ENCODE measurements at places on chromosomes 7 and 10.

GRCh38 chr7:55557666-55558188 lies 14.6 kb downstream of the VOPP1 start:
- DNase-seq, result no peak

DNA sequence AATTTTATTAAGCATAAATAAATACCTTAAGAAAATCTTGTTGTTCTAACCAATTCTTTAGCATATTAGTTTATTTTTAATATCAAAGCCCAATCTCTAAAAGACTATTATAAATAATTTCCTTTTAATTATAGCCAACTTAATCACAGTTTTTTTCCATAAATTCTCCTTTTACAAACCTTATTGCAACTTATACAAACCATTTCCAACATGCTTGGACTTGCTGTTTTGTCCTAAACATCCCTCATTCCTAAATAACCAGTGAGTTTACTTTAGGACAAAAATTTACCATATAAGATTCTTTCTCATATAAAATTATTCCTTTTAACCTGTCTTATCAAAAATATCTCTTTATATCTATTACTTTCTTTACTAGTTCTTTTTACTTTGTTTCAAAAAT lies 25.2 kb upstream of the LSM8 start:
- no peak for DNase-seq

DNA sequence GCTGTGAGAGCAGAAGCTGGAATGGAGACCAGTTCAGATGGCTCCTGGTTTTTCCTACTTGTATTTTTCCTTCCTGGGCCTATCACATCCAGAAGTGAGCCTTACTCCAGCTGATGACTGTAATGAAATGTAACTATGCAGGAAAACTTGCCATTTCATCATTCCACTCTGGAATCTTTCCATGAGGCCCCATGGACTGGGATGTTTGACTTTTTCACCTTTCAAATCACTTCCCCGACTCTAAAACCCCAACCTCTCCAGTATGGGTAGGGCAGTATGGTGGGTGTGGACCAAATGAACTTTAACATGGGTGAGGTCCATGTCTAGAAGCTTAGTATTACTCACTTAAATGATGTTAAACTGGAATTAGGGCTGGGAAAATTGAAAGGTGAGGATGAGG lies 40.3 kb upstream of the DLD start:
- no peak for DNase-seq

- no peak for DNase-seq
Observed at GRCh38 chr10:96721207-96721572, 876 bp upstream of the PIK3AP1 start.

- peak; percentile 81 for DNase-seq
Observed at GRCh38 chr10:33271969-33272583, 62.4 kb downstream of the NRP1 start.

DNA sequence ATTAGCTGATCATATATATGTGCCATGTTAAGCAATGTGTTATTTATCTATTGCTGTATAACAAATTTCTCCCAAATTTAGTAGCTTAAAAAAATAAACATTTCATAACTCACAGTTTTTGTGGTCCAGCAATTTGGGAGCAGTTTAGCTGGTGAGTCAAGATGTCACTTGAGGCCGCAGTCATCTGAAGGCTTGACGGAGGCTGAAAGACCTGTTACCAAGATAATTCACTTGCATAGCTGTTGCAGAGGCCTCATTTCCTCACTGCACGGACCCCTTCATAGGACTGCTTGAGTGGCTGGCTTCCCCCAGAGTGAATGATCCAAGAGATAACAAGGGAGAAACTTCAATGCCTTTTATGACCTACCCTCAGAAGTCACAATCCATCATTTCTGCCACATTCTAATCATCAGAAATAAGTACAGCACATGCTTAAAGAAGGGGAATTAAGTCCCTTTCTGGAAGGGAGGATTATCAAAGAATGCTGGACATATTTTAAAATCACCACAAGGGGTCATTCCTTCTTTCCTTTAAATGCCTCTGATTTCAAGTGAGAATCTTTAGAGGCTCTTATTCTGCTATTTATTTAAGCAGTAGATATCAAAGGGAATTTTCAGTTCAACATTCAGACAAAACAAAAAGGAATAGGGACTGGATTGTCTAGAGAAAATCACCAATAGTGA lies 10.5 kb upstream of the SRPK2 start:
- DNase-seq, result peak; percentile 42
